CD8-positive, alpha-beta memory T cell (primary cell): ENCODE measurements at places on chromosomes 11 and 22. TPM values are rescaled to one million over a fixed set of nuclear protein-coding genes. Genes with fewer than 3 reads are reported as not detected.

DNA sequence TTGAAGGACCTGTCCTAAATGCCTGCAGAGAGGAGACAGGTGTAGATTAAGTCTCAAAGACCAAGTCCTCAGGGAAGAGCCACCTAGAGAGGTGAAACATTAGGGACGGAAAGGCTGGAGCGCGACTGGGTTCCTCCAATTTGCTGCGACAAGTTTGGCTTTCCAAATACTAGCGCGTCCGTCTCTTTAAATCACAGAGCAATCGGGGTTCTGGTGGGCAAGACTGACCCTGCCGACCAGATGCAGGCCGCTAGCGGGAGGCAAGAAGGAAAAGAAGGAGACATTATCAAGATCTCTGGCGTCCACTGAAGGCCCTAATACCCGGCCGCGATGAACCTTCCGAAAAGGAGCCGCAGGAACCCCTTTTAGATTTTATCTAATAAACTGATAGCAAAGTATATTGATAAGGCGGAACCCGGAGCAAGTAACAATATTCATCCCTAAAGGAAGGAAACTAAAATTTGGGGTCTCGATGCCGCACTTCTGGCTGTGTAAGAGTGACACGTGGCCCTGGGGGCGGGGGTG is 128.2 kb upstream of the C11orf58 start:
- H3K4me3 ChIP-seq: no peak overlapping the region
- H3K4me1 ChIP-seq: peaks cover 33% of the 10 kb centered on the region
- no peaks in the 10 kb centered on the region for H3K36me3 ChIP-seq
- H3K27ac ChIP-seq: no peak overlapping the region
- H3K27me3 ChIP-seq: peaks cover 60% of the 10 kb centered on the region

GRCh38 chr11:77449060-77449521 is 24.8 kb downstream of the PAK1 start:
- H3K27ac ChIP-seq: no peak overlapping the region
- no peaks in the 10 kb centered on the region for H3K27me3 ChIP-seq
- no peak for DNase-seq
- H3K4me3 ChIP-seq: no peak overlapping the region
- H3K4me1 ChIP-seq: peaks cover 10% of the 10 kb centered on the region

DNA sequence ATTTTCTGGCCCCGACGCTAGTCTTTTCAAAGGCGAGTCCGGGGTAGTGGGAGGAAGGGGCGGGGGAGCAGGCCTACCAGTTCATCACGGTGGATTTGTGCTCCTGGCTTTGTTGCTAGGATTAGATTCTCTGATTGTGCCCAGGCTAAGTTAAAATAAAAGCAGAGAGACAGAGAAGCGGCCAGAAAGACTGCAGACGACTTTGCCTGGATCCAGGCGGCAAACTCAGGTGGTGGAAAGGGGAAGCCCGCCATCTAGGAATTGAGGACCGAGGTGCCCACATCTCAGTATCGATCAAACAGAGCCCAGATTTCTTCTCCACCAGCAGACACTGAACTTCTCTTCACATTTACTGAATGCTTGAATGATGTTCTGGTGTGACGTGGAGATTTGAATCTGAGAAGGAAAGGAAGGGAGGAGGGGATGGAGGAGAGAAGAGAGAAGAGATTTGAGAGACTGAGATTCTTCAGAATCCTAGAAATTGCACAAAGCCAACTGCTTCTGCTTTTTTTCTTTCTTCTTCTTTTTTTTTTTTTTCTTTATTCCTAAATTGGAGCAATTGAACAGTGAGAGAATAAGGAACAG is 2.7 kb downstream of the FAT3 start:
- DNase-seq: no peak
- H3K4me3 ChIP-seq: no peak overlapping the region
- H3K4me1 ChIP-seq: no peaks in the 10 kb centered on the region
- no peaks in the 10 kb centered on the region for H3K36me3 ChIP-seq

- H3K4me1 ChIP-seq: no peaks in the 10 kb centered on the region
- no peak overlapping the region for H3K4me3 ChIP-seq
- no peaks in the 10 kb centered on the region for H3K27me3 ChIP-seq
- H3K36me3 ChIP-seq: no peaks in the 10 kb centered on the region
- DNase-seq: no peak
Measured at GRCh38 chr11:89489930-89490329, 1.2 kb downstream of the NOX4 start.

- H3K27me3 ChIP-seq: no peaks in the 10 kb centered on the region
- no peak overlapping the region for H3K27ac ChIP-seq
- no peak overlapping the region for H3K4me3 ChIP-seq
- no peak for DNase-seq
- peaks cover 17% of the 10 kb centered on the region for H3K4me1 ChIP-seq
- no peaks in the 10 kb centered on the region for H3K36me3 ChIP-seq
Measured at GRCh38 chr11:126079621-126080124, 17.0 kb upstream of the CDON start.

Gene SLC22A6
- total RNA-seq: not detected

GRCh38 chr11:111598148-111598547 is 4.1 kb upstream of the SIK2 start:
- no peaks in the 10 kb centered on the region for H3K36me3 ChIP-seq
- H3K4me1 ChIP-seq: peaks cover 8% of the 10 kb centered on the region
- H3K27ac ChIP-seq: no peak overlapping the region

Gene OR2D2
- total RNA-seq: not detected

DNA sequence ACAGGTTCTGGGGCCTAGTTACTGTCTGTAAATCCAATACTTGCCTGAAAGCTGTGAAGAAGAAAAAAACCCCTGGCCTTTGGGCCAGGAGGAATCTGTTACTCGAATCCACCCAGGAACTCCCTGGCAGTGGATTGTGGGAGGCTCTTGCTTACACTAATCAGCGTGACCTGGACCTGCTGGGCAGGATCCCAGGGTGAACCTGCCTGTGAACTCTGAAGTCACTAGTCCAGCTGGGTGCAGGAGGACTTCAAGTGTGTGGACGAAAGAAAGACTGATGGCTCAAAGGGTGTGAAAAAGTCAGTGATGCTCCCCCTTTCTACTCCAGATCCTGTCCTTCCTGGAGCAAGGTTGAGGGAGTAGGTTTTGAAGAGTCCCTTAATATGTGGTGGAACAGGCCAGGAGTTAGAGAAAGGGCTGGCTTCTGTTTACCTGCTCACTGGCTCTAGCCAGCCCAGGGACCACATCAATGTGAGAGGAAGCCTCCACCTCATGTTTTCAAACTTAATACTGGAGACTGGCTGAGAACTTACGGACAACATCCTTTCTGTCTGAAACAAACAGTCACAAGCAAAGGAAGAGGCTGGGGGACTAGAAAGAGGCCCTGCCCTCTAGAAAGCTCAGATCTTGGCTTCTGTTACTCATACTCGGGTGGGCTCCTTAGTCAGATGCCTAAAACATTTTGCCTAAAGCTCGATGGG is 13.5 kb downstream of the PIK3IP1 start:
- no peak for DNase-seq
- H3K4me3 ChIP-seq: peak overlapping the region; percentile 28
- H3K27ac ChIP-seq: peak overlapping the region; percentile 35
- peaks cover 86% of the 10 kb centered on the region for H3K4me1 ChIP-seq
- H3K36me3 ChIP-seq: peaks cover 40% of the 10 kb centered on the region

DNA sequence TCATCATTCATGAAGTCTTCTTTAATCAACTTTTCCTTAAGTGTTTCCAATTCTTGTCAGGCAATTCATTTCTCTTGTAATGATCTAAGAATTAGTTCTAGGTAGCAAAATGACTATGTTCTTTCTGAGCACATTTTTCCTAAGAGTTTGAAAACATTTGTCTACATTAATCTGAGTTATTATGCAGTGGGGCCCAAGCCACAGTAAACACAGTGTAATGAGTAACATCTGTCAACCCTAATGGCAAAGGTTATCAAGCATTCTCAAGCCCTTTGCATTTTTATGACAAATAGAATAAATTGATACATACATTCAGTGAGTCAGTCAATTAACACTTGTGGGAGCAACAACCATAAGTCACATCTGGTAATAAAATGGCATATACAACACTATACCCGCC is 106.7 kb upstream of the ZC3H12C start:
- no peak for DNase-seq
- no peaks in the 10 kb centered on the region for H3K4me1 ChIP-seq
- no peaks in the 10 kb centered on the region for H3K27me3 ChIP-seq
- no peak overlapping the region for H3K4me3 ChIP-seq
- no peaks in the 10 kb centered on the region for H3K36me3 ChIP-seq
- no peak overlapping the region for H3K27ac ChIP-seq

Gene OR4X2
- not detected for total RNA-seq

- no peak overlapping the region for H3K4me3 ChIP-seq
- DNase-seq: no peak
- H3K27ac ChIP-seq: no peak overlapping the region
- H3K27me3 ChIP-seq: no peaks in the 10 kb centered on the region
- no peaks in the 10 kb centered on the region for H3K36me3 ChIP-seq
- no peaks in the 10 kb centered on the region for H3K4me1 ChIP-seq
Measured at GRCh38 chr11:132142554-132142953, 772.1 kb downstream of the NTM start.

- no peak overlapping the region for H3K4me3 ChIP-seq
- no peak for DNase-seq
- H3K27me3 ChIP-seq: no peaks in the 10 kb centered on the region
- peaks cover 17% of the 10 kb centered on the region for H3K4me1 ChIP-seq
- H3K36me3 ChIP-seq: no peaks in the 10 kb centered on the region
Measured at GRCh38 chr22:44023404-44024287, 456 bp upstream of the PARVB start.

DNA sequence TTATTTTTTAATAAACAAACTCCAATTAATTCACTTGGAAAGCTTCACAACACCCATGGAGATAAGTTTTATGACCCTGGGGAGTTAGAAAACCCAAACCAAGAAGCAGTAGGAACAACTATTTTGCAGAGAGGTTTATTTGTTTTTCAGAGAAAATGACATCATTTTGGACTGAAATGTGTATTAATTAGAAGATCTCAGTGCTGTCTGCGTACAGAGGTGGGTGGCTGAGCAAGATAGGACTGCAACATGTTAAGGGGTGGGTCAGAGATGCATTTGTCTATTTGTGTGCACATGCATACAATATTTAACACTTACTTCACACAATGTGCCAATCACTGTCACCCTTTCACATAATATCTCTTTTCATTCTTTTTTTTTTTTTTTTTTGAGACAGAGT is 1.1 kb downstream of the SCGB1A1 start:
- H3K27me3 ChIP-seq: no peaks in the 10 kb centered on the region
- no peak for DNase-seq
- H3K36me3 ChIP-seq: no peaks in the 10 kb centered on the region
- H3K4me3 ChIP-seq: no peak overlapping the region
- H3K4me1 ChIP-seq: no peaks in the 10 kb centered on the region

Gene OR52I2
- not detected for total RNA-seq

GRCh38 chr11:35082321-35083180 is 56.4 kb upstream of the CD44 start:
- H3K4me1 ChIP-seq: peaks cover 83% of the 10 kb centered on the region
- no peaks in the 10 kb centered on the region for H3K36me3 ChIP-seq
- peak overlapping the region; percentile 49 for H3K4me3 ChIP-seq
- DNase-seq: peak; percentile 89

DNA sequence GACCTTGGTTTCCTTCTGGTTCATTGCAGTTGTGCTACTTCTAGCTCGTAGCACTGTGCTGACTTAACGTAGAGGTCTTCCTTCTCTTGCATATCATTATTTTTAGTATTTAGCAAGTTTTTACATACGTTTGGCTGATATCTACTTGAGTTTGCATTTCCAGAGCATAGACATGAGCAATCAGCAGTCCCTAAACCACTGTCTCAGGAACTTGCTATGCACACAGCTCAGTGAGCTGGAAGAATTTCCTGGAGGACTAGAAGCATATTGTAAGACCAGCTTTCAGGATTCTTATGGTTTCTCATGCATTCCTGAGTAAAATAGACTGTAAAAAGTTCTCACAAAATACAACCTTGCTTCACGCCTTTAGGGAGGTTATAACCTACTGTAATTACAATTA is 226.7 kb upstream of the PDGFD start:
- H3K27me3 ChIP-seq: no peaks in the 10 kb centered on the region
- no peak overlapping the region for H3K27ac ChIP-seq
- H3K4me1 ChIP-seq: no peaks in the 10 kb centered on the region
- no peak for DNase-seq

Gene P2RY2
- not detected for total RNA-seq

Gene LIPT2
- total RNA-seq: 4.0 TPM

- no peak overlapping the region for H3K27ac ChIP-seq
- H3K4me1 ChIP-seq: no peaks in the 10 kb centered on the region
- no peaks in the 10 kb centered on the region for H3K36me3 ChIP-seq
- no peak for DNase-seq
- H3K4me3 ChIP-seq: no peak overlapping the region
Measured at GRCh38 chr11:69156235-69156639, 502 bp downstream of the SMIM38 start.

Gene IFITM1
- 75.9 TPM for total RNA-seq

DNA sequence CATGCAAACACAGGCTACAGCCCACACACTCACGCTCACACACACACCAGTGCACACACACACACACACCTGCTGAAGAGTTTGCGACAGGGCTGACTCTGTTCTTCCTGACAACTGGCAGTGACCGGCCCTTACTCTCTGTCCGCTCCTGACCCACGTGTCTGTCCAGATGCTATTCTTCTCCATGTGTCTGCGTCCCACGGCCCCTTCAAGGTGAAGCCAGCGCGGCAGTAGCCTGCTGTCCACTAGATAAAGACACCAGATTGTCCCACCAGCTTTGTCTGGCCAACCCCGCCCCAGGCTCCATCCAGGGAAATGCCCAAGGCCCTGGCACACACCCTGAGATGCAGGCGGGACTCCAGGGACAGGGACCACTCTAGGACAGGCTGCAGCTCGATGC is 713.9 kb downstream of the BRD1 start:
- no peaks in the 10 kb centered on the region for H3K27me3 ChIP-seq
- no peaks in the 10 kb centered on the region for H3K36me3 ChIP-seq
- no peak for DNase-seq
- no peak overlapping the region for H3K27ac ChIP-seq
- no peaks in the 10 kb centered on the region for H3K4me1 ChIP-seq

GRCh38 chr11:63405114-63405513 is 35.5 kb downstream of the SLC22A9 start:
- peaks cover 3% of the 10 kb centered on the region for H3K27me3 ChIP-seq
- DNase-seq: no peak
- H3K36me3 ChIP-seq: no peaks in the 10 kb centered on the region
- no peaks in the 10 kb centered on the region for H3K4me1 ChIP-seq
- no peak overlapping the region for H3K4me3 ChIP-seq

DNA sequence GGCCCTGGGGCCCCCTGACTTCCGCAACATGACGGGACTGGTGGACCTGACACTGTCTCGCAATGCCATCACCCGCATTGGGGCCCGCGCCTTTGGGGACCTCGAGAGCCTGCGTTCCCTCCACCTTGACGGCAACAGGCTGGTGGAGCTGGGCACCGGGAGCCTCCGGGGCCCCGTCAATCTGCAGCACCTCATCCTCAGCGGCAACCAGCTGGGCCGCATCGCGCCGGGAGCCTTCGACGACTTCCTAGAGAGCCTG is 992 bp downstream of the LRFN4 start:
- H3K4me1 ChIP-seq: peaks cover 6% of the 10 kb centered on the region
- H3K4me3 ChIP-seq: no peak overlapping the region
- DNase-seq: no peak
- no peaks in the 10 kb centered on the region for H3K27me3 ChIP-seq

GRCh38 chr22:49687333-49687732 is 140.3 kb downstream of the BRD1 start:
- no peak overlapping the region for H3K4me3 ChIP-seq
- DNase-seq: no peak
- peaks cover 4% of the 10 kb centered on the region for H3K27me3 ChIP-seq
- no peaks in the 10 kb centered on the region for H3K4me1 ChIP-seq
- H3K36me3 ChIP-seq: no peaks in the 10 kb centered on the region
- no peak overlapping the region for H3K27ac ChIP-seq
